ENCODE measurements at places on chromosomes 16 and 17.

DNA sequence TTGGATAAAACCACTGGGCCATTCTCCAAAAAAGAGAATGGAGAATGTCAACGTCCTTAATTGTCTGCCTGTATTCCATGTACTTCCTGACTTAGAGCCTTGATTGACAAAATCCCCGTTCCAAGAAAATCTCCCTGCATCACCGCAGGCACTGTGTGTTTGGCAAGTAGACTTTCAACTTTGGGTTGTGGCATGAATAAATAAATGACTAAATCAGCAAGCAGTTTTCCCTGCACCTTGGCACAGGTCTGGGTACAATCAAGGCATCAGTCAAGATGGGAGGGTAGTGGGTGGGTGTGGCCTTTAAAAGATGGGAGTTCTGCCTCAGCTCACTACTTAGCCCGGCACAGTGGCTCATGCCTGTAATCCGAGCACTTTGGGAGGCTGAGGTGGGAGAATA, 248.5 kb upstream of the RPL38 start:
- no peak for DNase-seq

- no peak for DNase-seq
These were observed 8.3 kb downstream of the SRP68 start for GRCh38 chr17:76063875-76064546.

DNA sequence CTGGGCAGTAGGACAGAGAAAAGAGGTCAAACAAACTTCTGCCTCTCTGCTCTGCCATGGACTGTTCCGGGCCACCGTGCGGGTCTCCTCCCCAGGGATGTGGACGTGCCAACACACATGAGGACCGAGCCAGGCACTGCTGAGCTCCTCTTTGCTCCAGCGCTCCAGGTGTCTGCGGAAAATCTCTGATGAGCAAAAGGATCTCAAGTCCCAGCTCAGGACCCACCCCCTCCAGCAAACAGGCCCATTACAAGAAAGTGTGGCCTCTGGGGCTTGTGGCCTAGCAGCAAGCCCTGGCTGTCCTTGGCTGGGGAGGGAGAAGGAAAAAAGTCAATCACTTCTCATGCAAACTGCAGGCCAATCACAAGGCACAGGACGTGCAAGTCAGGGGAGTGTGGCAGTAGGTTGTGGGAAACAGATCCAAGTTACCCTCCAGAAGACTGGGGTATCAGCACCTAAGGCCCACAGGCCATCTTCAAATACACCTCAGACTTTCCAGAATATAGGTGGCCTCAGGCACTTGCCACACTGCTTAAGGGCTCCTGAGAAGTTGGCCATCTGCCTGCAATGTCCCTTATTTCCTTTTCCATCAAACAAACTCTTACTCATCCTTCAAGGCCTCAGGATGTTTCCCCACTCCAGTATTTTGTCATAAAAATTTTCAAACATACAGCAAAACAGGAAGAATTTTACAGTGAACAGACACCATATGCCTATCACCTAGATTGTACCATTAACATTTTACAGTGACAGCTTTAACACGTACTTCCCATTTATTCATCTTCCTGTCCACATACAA, 36.0 kb upstream of the SREBF1 start:
- DNase-seq, result no peak

DNA sequence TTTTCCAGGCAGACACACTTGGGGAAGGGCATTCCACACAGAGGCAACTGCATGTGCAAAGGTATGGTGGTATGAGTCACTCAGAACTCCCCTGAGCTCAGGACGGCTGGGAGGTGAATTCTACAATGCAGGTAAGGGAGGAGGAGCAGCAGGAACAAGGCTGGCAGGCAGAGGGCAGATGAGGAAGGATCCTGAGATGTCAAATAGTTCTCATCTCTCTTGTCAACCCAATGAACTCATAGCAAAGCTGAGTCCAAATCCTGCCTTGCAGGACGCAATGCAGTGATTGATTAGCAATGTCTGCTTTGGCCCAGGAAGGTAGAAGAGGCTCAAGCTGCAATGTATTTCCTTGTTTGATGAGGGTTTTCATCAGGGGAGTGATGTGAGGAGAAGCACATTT, 243.5 kb downstream of the XYLT1 start:
- DNase-seq, result no peak

DNA sequence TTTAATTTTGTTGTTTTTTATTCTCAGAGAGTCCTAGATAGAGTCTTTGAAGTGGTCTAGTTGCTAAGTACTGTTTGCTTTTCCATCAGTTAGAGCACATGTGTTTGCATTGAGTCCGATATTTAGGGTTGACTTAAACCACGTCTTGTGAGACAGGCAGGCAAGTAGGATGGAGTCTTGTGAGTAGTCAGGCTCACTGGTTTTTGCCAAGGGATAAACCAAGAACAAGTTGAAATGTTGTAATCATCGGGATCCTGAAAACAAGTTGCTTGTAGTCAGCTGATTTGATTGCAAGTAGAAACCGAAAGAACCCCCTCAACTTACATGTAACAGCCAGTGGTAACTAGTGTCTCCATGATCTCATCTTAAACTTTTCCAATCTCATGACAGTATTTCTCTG, 17.2 kb downstream of the ATP6V0A1 start:
- DNase-seq, result peak; percentile 91

- no peak for DNase-seq
These were observed 56.7 kb downstream of the SKAP1 start for GRCh38 chr17:48373130-48373830.

DNA sequence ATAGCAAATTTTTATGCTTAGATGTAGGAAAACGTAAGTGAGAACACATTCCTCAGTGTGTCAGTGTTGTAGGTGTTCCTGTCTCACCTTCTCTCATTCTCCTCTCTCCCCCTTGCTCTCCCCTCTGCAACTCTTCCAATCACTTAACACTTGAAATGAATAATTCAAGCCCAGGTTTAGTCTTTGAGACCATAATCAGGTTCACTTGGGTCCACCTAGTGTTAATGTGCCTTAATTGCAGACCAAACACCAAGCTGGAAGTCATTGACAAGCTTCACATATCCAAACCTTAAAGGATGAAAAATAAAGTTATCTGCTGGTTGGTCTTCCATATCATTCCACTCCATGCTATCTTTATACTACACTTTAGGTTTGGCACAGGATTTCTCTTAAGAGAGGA, 37.0 kb downstream of the STXBP4 start:
- peak; percentile 27 for DNase-seq

GRCh38 chr17:74210191-74211140, 2.9 kb upstream of the TTYH2 start:
- peak; percentile 64 for DNase-seq

DNA sequence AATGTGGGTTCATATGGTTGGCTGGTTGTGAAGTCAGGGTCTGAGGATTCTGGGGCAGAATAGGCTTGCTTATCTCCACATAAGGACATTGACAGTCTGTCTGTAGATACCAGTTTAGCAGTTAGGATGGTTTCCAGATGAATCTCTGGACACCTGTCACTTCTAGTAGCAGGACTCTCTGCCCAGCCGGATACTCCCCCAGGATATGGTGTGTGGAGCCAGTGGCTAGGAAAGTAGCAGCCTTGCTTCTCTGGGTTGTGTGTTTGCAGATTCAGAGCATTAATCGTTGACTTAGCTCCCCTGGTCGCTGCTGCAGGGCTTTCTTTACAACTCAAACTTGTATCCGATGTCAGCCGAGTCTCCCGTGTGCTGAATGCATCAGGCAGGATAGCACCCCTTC, 45.2 kb downstream of the CLEC16A start:
- no peak for DNase-seq

DNA sequence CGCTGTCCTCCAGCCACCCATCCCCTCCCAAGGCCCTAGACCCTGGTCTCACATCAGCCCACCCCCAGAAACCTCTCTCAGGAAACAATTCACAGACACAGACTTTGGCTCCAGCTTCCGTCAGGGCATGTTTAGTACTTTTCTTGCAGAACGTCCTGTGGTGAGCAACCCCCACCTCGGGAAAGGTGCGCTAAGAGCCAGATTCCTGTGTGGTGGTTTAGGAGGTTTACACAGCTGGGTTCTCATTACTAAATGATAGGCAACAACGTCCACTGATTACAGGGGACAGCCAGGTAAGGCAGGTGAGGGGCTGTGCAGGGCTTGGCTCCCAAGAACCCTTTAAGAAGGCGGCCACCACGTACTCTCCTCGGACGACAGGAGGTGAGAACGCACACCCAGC, 29.3 kb downstream of the KIFC3 start:
- no peak for DNase-seq

DNA sequence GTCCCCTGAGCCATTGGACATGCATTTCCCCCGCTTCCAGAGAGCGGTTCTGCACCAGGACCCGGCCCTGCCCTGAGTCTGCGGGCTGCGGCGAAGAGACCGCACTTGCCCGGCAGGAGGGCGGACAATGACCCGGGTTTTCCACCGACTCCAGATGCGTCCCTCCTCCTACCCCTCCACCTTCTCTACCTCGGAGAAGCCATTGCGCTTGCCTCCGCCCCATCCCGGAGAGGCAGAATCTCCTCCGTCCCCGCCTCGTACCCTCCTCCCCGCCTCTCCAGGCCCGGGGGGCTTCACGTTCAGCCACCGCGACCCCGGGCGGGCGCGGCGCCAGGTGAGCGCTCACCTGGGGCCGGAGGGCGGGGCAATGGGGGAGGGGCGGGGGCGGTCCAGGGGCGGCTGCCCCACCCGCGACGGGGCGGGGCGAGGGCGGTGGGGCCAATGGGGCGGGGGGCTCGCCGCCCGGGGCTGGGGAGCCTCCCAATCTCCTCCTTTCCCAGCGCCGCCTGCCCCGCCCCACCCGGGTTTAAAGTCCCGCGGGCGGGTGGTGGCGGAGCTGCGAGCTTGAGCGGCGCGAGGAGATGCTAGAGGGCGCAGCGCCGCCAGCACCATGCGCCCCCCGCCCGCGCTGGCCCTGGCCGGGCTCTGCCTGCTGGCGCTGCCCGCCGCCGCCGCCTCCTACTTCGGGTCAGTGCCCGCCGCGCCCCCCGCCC, at the start of gene WNT9B:
WNT9B (plus strand) TSS at position 555 of the 713 bp plus-strand sequence; CDS start at position 611, 56 bp downstream.
- peak; percentile 7 for DNase-seq

- no peak for DNase-seq
These were observed 23.2 kb downstream of the SLC39A11 start for GRCh38 chr17:73069164-73069770.

DNA sequence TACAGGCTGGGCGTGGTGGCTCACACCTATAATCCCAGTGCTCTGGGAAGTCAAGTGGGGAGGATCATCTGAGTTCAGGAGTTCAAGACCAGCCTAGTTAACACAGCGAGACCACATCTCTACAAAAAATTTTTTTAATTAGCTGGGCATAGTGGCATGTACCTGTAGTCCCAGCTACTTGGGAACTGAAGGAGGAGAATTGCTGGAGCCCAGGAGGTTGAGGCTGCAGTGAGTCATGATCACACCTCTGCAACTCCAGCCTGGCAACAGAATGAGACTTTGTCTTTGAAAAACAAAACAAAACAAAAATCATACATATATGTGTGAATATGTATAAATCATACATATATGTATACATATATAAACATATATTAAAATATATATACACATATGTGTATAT, 54.1 kb upstream of the MARCHF10 start:
- DNase-seq, result no peak

GRCh38 chr17:55238931-55239297, 25.8 kb upstream of the HLF start:
- no peak for DNase-seq

DNA sequence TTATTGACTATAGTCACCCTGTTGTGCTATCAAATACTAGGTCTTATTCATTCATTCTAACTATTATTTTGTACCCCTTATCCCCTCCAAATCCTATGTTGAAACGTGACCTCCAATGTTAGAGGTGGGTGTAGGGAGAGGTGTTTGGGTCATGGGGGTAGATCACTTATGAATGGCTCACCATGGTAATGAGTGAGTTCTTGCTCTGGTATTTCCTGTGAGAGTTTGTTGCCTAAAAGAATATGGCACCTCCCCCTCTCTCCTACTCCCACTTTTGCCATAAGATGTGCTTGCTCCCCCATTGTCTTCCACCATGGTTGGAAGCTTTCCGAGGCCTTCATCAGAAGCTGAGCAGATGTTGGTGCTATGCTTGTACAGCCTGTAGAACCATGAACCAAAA, 59.3 kb upstream of the BRD7 start:
- no peak for DNase-seq

DNA sequence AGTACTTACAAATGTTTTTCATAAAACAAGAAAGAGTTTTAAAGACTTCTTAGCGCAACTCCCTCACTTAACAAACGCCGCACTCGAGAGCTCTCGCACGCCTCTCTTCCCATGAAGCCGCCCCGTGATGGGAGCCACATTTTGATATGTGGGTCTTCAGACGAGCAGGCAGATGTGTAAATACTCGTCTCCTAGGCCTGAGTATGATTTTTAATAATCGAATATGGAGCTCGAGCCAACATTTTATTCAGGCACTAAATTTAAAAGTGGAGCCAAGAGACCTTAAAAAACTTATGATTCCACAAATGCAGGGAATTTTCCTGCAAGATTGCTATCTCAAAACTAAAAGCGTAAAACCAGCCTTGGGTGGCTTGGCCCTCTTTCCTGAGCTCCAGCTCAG, 55.4 kb downstream of the IRX6 start:
- DNase-seq, result no peak

GRCh38 chr16:74455213-74455612, 33.9 kb upstream of the CLEC18B start:
- no peak for DNase-seq

- DNase-seq, result no peak
These were observed 44.2 kb upstream of the CLEC18A start for GRCh38 chr16:69906838-69907401.

- no peak for DNase-seq
These were observed 200.4 kb upstream of the PMFBP1 start for GRCh38 chr16:72372087-72373045.

DNA sequence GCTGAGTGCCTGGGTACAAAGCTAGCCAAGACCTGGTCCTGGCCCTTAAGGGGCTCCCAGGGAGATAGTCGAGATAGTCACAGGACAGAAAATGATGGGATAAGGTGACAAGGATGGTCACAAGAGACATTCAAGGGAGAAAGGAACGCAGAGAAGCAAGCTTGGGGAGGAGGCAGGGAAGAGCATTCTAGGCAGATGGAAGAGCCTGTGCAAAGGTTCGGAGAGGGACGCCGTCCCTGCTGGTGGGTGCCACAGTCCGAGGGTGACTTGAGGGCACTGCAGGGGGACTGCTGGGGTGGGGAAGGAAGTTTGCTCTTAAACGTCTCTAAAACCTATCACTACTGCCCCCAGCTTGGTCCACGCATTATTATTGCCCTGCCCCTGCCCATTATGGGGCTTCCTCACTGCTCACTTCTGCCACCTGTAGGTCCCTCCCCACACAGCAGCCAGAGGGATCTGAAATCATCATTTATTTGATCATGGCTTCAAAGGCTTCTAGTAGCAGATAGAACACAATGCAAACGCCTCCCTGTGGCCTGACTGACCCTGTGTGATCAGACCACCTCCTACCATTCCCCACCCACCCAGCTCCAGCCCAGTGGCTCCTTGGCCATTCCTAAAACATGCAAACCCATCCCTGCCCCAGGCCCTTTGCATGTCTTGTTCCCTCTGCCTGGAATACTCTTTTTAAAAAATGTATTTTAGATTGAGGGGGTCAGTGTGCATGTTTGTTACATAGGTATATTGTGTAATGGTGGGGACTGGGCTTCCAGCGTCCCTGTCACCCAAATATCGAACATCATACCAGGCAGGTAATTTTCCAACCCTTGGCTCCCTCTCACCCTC, 60.3 kb downstream of the RMI2 start:
- DNase-seq, result peak; percentile 72

GRCh38 chr17:21689604-21690003, 2.7 kb upstream of the KCNJ18 start:
- DNase-seq, result no peak

- peak; percentile 74 for DNase-seq
These were observed 4.6 kb upstream of the ATP2A1 start for GRCh38 chr16:28873543-28874201.

Data from suppressor macrophage (primary cell).